SK-N-DZ (cell line): ENCODE measurements at places on chromosomes 5 and 9.

- no peak for DNase-seq
Observed at GRCh38 chr9:37264539-37264938, 144.2 kb downstream of the ZCCHC7 start.

- DNase-seq, result no peak
Observed at GRCh38 chr5:59420596-59420995, 472.9 kb downstream of the PDE4D start.

DNA sequence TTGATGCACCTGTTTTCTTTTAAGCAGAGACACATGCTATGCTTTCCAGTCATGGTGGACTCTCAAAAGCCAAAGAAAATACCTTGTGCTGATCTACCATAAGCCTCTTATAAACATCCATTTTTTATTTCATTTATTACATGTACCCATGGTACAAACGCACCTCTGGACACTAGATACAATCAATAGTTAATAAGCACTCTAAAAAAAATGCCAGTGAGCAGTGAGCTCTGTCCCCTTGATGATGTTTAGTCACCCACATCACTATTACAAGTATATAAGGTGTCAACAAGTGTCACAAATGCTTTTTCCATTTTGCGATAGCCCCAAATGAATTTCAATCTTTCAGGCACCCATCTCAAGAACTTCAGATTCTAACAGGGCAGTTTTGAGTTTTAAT is 5.9 kb downstream of the KLF4 start:
- no peak for DNase-seq

- no peak for DNase-seq
Observed at GRCh38 chr5:44935871-44936270, 127.1 kb downstream of the MRPS30 start.
